ENCODE measurements at places on chromosomes 12 and 14. TPM values are rescaled to one million over a fixed set of nuclear protein-coding genes. Genes with fewer than 3 reads are reported as not detected.

The RPL10L gene
- total RNA-seq = not detected

The TRIM9 gene
- 0.18 TPM for total RNA-seq

- no peak for DNase-seq
Measured at GRCh38 chr14:61203081-61203753, 77.9 kb downstream of the TMEM30B start.

- DNase-seq = no peak
Measured at GRCh38 chr12:90045559-90045958, 336.9 kb upstream of the ATP2B1 start.

DNA sequence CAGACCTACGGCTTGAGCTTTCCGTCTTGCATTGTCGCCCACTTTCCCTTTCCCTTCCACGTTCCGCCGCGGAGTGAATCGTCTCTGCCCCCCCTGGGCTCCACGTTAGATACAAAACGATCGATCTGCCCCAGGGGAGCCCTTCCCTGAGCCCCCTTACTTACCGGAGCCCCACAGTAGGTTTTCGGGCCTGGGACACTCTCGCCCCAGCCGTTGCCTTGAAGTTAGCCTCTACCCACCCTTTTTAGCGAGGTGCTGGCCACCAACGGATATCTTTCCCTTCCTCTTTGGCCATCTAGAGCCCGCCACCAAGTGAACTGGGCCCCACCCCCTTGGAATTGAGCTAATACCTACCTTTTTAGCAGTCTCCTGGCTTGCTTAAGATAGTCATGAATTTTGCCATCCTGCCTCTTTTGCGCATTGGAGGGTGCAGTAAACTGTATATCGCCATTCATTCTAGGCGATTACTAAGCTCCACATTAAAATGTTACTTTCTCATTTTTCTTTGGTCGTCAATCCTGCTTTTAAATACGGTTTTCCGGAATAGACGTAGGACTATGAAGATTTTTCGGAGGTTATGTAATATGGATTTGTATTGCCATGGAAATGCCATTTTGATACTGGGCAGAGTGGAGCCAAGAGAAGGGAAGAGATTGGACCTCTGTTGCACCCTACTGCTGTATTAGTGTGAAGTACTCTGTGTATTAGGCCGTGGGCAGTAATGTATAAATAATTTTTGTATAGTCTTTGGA lies 764 bp downstream of the RBM25 start:
- DNase-seq = no peak

DNA sequence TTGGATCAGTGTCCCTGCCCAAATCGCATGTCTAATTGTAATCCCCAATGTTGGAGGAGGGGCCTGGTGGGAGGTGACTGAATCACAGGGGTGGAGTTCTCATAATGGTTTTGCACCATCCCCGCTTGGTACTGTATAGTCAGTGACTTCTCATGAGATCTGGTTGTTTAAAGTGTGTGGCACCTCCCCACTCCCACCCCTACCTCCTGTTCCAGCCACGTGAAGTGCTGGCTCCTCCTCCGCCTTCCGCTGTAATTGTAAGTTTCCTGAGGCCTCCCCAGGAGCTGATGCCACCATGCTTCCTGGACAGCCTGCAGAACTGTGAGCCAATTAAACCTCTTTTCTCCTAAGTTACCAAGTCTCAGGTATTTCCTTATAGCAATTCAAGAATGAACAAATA lies 67.2 kb downstream of the FERMT2 start:
- DNase-seq = no peak

DNA sequence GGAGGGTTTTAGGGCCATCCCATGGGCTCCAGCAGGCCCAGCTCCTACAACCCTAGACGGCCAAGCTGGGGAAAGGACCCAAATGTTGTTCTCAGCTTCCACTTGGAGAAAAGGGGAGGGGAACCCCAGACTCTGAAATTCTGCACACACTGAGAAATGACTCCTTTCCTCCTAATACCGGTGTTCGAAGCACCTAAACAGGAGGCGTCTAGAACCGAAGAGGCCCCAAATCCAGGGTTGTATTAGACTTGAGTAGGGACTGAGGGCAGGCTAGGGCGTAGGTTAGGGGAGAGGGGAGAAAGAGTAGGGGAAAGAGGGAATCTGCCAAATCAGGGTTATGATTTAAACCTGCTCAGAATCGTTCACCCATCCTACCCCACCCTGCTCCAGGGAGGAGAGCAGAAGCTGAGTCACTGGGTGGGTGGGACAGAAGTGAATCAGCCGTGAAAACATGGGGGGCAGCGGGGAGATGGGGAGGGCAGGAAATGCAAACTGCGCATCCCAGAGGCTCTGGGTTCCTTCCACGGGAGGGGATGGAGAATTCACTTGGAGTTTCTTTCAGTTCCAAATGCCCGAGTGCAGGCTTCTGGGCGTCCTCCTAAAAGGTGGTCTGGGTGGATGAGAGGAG lies 1.0 kb downstream of the IGFBP6 start:
- no peak for DNase-seq

DNA sequence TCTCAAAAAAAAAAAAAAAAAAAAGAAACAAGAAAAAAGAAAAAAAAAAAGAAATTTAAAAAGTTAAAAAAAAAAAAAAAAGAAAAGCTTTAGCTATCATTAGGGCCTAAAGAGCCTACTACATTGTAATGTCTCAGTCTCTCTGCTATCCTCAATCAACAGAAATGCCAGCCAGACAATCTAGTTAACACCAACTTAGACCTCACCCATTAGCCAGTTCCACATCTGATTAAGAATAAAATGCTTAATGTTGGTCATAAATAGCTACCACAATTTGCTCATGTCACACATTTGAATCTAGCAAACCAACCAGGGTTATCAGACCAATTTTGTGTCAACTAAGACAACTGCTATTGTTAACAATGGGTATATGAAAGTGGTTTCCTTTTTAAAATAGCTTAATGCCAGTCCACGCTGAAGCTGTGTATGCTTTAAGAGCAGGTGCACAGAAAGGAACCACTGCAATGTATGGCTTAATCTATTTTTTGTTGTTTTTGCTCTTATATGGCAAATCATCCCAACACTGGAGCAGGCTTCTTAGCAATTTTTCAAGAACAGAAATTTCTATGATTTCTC lies 45.5 kb upstream of the SELPLG start:
- no peak for DNase-seq

DNA sequence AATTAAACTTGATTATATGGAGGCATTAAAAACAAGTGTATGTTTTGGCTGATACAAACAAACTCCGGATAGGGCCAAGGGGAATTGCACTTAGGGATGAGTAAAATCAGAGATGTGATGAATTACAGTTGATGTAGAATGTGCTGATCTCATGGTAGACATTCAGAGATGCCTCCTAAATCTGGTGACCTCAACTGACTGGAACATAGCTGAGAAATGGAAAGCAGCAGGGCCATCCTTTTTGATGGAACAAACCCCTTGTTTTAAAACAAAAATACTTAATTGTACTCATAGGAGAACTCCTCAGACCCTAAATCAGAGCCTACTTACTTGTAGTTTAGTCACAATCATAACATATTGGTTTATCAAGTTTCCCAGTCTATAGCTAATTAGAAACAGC lies 122.8 kb downstream of the C12orf75 start:
- DNase-seq = no peak

All from GM12878 (cell line).